ENCODE measurements at places on chromosomes 13 and 19.

- DNase-seq: no peak
These were observed 324.7 kb downstream of the DLEU7 start for GRCh38 chr13:50518781-50519201.

DNA sequence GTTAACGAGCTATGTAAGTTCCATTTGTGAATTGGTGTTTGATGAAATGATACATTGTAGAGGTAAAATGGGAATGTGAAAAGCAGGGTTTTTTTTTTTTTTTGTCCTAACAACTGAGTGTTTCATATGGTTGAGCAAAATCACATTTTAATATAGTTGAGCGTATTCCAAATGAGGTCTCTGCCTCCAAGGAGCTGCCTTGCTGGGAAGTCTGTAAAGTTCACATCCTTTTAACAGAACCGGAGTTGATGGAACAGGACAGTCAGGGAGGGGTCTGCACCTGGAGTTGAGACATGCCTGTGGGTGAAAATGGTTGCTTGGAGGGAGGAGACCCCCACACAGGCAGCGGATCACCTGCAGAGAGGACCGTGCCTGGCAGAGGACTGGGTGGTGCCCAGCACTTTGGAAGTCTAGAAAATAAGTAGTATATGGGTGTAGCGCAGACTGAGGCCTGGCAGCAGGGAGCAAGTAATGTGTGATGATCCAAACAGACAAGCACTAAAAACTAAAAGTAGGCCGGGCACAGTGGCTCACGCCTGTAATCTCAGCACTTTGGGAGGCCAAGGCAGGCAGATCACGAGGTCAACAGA lies 75.2 kb upstream of the UBAC2 start:
- no peak for DNase-seq

DNA sequence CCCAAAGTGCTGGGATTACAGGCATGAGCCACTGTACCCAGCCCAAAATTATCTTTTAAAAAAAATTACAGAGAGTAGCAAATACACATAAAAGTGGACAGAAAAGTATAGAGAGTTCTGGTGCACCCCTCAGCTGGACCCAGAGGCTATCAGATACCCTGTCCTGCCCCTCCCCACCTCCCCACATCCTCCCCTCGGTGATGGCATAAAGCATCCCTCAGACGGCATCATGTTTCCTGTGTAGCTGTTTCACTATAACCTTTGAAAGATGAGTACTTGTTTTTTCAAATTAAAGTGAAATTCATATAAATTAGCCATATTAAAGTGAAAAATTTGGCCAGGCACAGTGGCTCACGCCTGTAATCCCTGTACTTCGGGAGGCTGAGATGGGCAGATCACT lies 20.1 kb downstream of the SLC27A1 start:
- no peak for DNase-seq

GRCh38 chr13:100674572-100674871 lies at the start of gene TMTC4:
Gene TMTC4 (minus strand): TSS chr13:100674795. CDS start chr13:100670362, 4,433 bp downstream.
- DNase-seq: no peak

DNA sequence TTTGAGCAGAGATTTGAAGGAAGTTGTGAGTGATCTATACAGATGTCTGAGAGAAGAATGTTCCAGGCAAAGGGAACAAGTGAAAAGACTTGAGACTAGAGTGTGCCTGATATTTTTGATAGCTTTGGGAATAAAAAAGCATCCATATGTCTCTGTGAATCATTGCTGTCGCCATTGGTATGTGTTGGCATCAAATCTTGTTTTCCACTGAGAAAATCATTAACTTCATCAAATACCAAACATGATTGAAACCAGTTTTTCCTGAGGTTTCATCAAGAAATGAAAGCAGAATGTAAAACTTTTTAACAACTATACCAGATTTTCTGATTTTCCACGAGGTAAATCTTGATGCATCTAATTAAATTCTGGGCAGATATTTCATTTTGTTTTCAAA lies 862.6 kb downstream of the DIAPH3 start:
- DNase-seq: no peak

- DNase-seq: no peak
These were observed 497 bp downstream of the CEBPA start for GRCh38 chr19:33301900-33302174.

DNA sequence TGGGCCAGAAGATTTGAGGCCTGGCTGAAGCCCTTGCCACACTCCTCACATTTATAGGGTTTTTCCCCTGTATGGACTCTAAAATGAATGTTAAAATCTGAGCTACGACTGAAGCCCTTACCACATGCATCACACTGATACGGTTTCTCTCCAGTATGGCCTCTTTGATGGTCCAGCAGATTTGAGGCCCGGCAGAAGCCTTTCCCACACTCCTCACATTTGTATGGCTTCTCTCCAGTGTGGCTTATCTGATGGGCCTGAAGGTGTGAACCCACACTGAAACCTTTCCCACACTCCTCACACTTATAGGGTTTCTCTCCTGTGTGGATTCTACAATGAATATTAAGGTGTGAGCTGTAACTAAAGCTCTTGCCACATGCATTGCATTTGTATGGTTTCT lies 21.0 kb downstream of the ZNF45 start:
- no peak for DNase-seq

DNA sequence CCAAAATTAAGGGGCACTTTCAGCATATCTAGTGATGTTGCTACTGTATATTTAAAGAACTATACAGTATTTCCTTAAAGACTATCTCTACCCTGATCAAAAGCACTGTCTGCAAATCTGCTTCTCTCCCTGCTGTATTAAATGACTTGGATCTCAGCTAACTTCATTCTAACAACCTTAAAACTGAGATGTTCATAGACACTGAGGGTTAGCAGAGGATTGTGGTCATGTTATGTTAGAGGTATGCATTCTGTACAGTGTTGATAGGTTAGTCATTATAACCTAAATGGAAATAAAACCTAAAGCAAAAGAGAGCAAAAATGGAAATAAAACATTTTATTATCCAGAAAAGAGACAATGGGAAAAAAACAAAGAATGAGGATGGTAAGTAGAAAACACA lies 9.9 kb downstream of the GPR183 start:
- no peak for DNase-seq

DNA sequence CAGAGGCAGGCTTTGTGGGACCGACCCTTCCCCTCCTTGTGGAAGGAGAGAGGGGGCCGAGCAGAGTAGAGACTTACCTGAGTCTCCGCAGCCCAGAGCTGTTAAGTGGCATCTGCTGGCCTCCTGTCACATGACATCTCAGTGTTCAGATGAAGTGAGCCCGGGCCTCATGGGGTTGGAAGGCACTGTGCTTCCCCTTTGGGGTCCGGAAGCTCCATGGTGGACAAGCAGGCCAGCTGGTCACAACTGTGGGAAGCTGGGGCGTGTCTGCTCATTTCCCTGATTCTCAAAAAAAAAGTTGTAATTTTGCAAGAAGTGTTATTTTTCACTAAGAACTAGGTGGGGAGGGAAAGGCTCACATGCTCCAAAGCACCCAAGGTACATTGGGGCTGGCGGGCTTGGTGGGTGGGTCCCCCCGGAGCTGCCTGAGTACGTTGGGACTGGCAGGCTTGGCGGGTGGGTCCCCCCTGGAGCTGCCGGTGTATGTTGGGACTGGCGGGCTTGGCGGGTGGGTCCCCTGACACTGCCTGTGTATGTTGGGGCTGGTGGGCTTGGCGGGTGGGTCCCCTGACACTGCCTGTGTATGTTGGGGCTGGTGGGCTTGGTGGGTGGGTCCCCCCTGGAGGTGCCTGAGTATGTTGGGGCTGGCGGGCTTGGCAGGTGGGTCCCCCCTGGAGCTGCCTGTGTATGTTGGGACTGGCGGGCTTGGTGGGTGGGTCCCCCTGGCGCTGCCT lies 18.2 kb upstream of the DCUN1D2 start:
- no peak for DNase-seq

DNA sequence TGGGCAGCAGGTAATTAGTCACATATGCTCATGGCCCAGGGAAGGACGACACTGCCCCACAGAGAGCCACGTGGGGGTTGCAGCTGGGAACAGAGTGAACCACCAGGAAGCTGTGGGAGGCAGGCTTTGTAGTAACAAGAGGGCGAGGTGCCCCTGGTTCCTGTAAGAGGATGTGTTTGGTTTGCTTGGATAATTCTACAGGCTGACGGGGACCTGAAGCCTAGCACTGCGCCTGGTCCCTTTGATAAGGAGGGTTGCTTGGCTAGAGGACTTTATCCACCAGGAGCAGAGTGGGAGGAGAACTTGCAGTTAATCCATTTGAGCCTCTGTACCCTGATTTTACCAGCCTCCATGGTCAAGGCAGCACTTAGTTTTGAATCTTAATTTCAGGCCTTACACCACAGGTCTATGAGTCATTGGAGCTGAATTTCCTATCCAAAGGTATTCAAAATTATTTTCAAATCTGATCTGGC lies 67.4 kb upstream of the CLDN10 start:
- no peak for DNase-seq

DNA sequence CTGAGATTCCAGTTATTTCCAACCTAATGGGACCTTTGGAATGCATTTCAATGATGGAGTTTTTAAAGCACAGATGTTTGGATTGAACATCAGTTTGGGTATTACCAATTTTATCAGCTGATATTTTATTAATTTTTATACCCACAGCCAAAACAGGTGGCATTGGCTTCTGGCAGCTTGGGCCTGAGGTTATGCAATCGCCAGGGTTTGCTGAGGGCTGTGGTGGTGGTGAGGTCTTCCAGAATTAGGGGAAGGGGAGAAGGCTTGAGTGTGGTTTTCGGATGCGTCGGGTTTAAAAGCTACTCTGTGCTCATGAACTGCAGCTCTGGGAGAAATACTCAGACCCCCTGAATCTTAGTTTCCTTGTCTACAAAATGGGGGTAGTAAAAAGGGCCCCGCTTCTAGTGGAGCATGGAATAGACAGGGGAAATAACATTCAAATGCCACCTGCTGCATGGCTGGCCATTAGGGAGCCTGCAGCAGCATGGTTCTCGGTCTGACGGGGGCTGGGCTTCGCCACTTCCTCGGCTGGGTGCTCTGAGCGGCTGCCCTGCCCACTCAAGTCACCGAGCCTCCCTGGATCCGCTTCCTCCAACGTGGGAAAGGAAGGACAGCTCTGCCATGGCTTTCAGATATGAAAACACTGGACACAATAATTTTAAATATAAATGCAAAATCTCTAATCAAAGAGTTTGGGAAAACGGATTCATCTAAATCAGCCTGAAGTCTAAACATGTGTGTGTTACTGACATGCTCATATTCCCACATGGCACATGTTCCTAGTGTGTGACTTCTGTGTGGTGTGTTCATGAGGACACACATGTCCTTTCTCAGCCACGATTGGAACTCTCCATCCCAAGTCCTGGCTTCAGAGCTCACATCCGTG lies 35.2 kb downstream of the ADPRHL1 start:
- no peak for DNase-seq

DNA sequence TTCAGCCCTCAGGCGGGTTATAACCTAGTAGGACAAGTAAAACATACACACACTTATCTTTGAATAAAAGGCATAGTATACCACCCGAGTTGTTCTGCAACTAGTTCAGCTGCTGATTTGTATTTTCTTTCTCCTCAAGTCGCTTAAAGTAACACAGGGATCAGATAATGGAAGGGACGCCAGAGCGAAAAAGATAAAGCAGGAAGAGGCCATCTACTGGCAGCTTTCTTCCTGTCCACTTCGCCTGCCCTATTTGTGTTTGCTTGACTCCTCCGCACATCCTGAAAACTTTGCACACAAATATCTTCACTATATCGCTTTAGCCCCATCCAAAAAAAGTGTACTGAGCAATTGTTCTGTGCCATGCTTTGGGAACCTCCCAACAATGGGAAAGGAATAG lies 238.0 kb upstream of the SOX21 start:
- no peak for DNase-seq

GRCh38 chr19:51439021-51439465 lies 19.2 kb downstream of the SIGLEC8 start:
- peak; percentile 38 for DNase-seq

- no peak for DNase-seq
These were observed 751 bp downstream of the ERVK3-1 start for GRCh38 chr19:58305932-58306323.

DNA sequence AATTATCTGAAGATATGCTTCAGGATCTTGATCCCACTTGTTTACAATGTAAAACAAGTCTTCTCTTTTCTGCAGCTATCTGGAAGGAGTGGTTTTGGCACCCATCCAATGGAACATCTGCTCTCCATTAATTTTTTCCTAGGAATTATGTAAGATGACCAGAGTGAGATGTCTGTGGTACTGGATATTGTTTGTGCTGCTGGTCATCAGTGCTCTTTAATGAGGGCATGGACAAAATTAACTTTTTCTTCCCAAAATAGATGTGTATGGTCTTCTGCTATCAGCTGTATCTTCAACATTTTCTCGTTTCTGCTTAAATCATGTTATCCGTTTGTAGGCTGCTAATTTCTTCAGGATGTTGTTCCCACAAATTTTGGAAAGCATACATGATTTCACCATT lies 415.4 kb upstream of the KLHL1 start:
- DNase-seq: no peak

DNA sequence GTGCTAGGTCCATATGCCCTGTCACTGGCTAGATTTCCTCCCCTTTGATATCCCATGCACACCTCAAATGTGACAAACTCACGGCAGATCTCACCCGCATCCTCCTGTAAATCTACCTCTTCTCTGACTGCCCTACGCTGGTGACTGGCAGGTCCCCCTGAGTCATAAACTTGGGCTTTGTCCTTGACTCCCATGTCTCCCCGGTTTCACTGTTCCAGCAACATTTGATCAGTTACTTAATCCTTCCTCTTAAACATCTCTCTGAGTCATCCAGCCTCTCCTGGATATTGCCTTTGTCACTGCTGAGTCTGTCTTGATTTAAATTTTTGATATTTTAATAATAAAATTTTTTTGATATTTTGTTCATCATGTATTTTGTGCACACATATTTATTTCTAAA lies 26.5 kb downstream of the FAM216B start:
- no peak for DNase-seq

DNA sequence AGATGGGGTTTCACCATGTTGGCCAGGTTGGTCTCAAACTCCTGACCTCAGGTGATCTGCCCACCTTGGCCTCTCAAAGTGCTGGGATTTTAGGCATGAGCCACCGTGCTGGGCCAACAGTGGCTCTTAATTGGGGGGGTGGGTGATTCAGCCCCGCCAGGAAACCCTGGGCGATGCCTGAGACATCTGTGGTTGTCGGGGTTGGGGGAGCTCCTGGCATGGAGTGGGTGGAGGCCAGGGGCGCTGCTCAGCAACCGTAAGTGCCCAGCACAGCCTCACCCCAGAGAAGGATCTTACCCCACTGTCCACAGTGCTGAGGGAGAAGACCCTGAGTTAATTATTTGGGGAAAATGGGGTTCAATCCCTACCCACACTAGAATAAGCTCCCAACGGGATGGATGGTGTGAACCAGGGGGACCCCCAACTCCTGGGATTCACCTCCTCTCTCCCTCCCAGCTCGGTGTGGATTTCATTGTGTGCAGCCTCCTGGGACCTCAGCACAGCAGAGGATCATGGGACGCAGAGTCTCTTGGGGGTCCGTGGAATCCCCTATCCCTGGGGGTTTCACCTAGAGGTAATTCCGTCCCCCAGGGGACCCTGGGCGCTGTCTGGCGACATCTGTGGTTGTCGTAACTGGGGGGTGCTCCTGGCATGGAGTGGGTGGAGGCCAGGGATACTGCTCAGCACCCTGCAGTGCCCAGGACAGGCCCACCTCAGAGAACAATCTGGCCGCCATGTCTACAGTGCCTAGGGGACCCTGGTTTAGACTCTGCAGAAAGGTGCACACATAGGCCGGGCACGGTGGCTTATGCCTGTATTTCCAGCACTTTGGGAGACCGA lies 68.9 kb downstream of the GADD45B start:
- DNase-seq: no peak

Measured in stimulated activated naive CD8-positive, alpha-beta T cell treated with anti-CD3 and anti-CD28 coated beads, Interleukin-15, amount 100 ng/mL, for 72 hours (primary cell).